BJ (cell line): ENCODE measurements at places on chromosomes 16 and 17. TPM values are rescaled to one million over a fixed set of nuclear protein-coding genes. Genes with fewer than 3 reads are reported as not detected.

- no peak for DNase-seq
Observed at GRCh38 chr16:73190256-73190655, 142.3 kb upstream of the ZFHX3 start.

DNA sequence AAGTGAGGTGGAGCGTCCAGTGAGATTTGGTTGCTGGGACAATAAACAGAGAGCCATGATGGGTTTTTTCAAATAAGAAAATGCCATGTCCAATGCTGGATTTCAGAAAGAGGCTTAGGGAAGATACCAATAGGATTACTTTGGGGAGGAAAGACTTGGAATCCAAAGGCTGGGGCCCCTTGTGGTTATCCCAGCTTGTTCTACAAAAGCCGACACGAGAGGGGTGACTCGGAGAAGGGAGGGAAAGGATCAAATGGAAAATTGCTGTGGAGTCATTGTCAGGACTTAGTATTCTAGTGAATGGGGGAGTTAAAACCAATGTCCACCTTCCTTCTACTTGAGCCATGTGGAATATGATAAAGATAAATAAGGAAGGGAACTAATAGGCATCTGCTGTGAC lies 305.5 kb downstream of the SOX9 start:
- DNase-seq: no peak

- no peak for DNase-seq
Observed at GRCh38 chr17:82224666-82225065, 4.2 kb upstream of the SLC16A3 start.

GRCh38 chr16:1666316-1666715 lies 11.8 kb upstream of the JPT2 start:
- no peak for DNase-seq

GRCh38 chr16:48611329-48612137 lies 1.6 kb upstream of the N4BP1 start:
- DNase-seq: no peak

- DNase-seq: no peak
Observed at GRCh38 chr17:73343168-73343634, 31.4 kb upstream of the CDC42EP4 start.

DNA sequence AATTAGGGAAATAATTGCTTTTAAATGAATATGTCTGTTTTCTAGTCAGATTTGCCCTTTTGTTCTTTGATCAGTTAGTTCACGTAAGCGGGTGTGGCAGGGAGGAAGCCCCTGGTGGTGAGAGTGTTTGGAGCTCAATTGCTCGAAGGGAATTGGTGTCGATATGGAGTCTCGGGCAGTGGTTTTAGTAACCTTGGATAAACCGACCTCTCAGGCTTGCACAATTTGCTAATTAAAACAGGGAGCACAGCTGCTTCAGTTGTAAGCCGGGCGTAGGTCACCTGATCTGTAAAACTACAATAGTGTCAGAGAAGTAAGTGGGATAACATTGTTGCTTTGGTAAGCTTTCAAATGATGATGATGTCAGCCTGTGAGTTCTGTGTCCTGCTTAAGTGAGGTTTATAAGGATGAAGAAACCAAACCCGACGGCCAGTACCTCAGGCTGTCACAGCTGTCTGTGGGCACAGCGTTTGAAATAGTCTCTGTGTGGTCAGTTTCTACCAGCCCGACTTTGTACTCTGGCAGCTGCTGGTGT lies 2.9 kb downstream of the ZNF750 start:
- DNase-seq: no peak

DNA sequence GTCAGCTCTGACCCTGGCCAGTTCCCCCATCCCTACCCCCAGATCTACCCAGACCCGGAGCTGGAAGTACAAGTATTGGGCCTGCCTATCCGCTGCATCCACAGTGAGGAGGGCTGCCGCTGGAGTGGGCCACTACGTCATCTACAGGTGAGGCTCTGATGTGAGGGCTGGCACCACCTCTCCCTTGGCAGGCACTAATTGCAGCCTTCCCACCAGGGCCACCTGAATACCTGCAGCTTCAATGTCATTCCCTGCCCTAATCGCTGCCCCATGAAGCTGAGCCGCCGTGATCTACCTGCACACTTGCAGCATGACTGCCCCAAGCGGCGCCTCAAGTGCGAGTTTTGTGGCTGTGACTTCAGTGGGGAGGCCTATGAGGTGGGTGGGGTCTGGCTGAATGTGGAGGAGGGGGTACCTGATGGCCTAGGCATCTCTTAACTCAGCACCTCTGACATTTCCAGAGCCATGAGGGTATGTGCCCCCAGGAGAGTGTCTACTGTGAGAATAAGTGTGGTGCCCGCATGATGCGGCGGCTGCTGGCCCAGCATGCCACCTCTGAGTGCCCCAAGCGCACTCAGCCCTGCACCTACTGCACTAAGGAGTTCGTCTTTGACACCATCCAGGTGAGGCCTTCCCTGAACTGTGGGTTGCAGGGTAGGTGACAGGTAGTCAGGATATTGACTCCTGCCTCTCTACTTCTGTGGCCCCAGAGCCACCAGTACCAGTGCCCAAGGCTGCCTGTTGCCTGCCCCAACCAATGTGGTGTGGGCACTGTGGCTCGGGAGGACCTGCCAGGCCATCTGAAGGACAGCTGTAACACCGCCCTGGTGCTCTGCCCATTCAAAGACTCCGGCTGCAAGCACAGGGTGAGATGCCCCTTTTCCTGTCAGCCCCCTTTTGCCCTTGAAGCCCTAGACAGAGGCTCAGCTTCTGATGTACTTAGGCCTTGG lies 4.3 kb downstream of the TRAF4 start:
- no peak for DNase-seq

DNA sequence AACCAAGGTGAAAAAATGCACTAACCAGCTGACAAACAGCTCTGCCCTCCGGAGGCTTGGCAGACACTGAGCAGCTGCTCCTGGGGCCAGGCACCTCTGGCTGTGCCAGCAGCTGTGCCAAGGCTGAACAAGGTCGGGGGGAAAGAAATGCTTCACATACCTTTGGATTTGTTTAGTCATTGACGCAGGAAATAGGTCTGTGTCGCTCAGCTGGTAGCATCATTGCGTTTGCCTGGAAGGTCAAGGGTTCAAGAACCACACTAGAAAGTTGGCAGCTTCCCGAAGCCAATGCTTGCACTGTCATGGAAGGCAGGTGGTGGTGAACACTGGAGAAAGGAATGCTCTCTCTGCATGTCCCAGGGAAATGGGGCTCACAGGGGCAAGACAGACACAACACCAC lies 63.5 kb downstream of the PCTP start:
- no peak for DNase-seq

GRCh38 chr17:64974750-64975317 lies 55.6 kb upstream of the LRRC37A3 start:
- no peak for DNase-seq

- no peak for DNase-seq
Observed at GRCh38 chr17:1212946-1213345, 33.2 kb upstream of the ABR start.

DNA sequence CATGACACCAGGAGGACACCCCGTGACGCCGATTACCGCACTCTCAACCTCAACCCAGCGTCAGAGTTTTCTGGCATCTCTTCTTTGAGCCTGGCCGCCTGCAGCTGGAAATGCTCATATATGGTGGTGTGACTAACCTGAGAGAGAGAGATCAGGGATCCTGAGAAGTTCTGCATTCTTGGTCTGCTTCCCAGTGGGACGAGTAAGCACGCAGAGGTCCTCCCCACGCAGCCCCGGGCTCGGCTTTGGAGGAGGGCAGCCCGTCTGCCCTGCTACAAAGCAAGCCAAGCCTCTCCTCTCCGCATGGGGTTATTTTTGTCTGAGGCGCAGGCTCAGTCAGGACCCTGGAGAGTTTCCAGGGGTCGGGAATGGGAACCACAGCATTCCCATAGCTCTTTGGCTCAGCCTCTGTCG lies 16.5 kb downstream of the CRISPLD2 start:
- peak; percentile 100 for DNase-seq

GRCh38 chr17:75512926-75513640 lies 2.3 kb downstream of the CASKIN2 start:
- no peak for DNase-seq

DNA sequence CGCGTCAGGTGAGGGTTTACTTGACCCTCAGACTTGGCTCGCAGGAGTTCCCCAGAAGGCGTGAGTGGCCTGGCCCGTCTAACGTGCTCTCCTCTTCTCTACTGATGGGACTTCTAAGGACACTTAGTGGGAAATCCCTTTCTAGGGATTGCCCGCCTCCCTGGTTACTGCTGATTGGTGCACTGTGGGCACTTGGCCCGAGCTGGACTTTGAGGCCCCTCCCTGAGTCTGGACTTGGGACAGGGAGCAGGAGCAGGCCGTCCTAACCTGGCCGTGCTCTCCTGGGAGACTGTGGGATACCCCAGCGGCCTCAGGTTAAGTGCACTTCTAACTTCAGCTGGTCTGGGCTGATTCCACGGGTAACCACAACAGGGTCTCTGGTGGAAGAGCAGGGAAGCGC lies 14.7 kb downstream of the IFT140 start:
- no peak for DNase-seq

DNA sequence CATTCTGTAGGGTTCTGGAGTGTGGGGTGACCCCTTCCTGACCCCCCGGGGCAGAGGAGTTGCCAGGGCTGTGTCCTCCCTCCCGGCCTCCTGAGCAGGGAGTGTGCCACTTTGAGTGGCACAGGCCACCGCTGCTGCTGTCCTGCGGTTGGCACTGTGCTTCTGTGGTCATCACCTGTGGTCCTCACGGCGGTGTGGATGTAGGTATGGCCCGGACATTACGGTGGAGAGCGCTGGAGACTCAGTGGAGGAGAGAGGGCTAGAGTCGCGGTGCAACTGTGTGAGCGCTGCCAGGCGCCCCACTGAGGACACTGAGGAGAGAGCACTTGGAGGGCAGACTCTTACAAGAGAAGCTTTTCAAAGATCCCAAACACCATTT lies 39.1 kb downstream of the PGS1 start:
- DNase-seq: no peak

GRCh38 chr17:2190014-2190413 lies 113.6 kb downstream of the SMG6 start:
- DNase-seq: no peak

DNA sequence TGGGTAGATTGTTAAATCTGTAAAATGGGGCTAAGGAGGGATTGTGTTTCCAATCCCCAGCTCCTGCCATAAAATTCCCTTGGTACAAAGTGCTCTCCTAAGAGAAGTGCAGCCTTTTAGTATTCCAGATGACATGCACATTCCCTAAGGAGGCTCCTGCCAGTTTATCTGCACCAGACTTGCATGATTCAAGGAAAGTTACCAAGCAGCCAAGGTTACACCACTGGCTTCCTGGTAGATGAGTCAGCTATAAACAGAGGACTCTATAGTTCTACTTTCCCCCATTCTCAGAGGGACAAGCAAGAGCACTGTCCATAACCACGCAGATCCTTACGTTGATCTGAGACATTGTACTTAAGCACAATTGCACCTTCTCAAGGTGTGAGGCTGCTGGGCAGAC lies 1.9 kb downstream of the CALB2 start:
- peak; percentile 53 for DNase-seq

Gene KCNH4
- polyA plus RNA-seq: 0.02 and 0.07 TPM in 2 replicates

Gene ITGA2B
- polyA plus RNA-seq: 0.05 and 0.11 TPM in 2 replicates

Gene PPP1R27
- 0.10 TPM in 1 of 2 replicates, not detected in the other for polyA plus RNA-seq

Gene CSNK1D
- 57.6 and 118 TPM in 2 replicates for polyA plus RNA-seq

Gene BHLHA9
- polyA plus RNA-seq: not detected in 2 replicates
